Naive thymus-derived CD8-positive, alpha-beta T cell (primary cell): ENCODE measurements at places on chromosomes 5 and 9.

- no peaks in the 10 kb centered on the region for H3K36me3 ChIP-seq
- no peak for DNase-seq
- no peak overlapping the region for H3K27ac ChIP-seq
- H3K4me3 ChIP-seq = no peak overlapping the region
- H3K27me3 ChIP-seq = no peaks in the 10 kb centered on the region
Observed at GRCh38 chr5:153543959-153544470, 53.5 kb downstream of the GRIA1 start.

- no peaks in the 10 kb centered on the region for H3K36me3 ChIP-seq
- no peak overlapping the region for H3K4me3 ChIP-seq
- no peaks in the 10 kb centered on the region for H3K27me3 ChIP-seq
- H3K27ac ChIP-seq = no peak overlapping the region
- no peak for DNase-seq
- no peaks in the 10 kb centered on the region for H3K4me1 ChIP-seq
Observed at GRCh38 chr9:18006591-18006990, 427.7 kb downstream of the SH3GL2 start.

- H3K4me1 ChIP-seq = no peaks in the 10 kb centered on the region
- H3K27ac ChIP-seq = no peak overlapping the region
- H3K27me3 ChIP-seq = no peaks in the 10 kb centered on the region
Observed at GRCh38 chr5:105677291-105677690, 1993.4 kb downstream of the EFNA5 start.

- no peaks in the 10 kb centered on the region for H3K27me3 ChIP-seq
- peaks cover 19% of the 10 kb centered on the region for H3K36me3 ChIP-seq
- peaks cover 71% of the 10 kb centered on the region for H3K4me1 ChIP-seq
- no peak for DNase-seq
- H3K4me3 ChIP-seq = no peak overlapping the region
Observed at GRCh38 chr5:157292599-157292998, 26.7 kb downstream of the CYFIP2 start.

- peaks cover 5% of the 10 kb centered on the region for H3K36me3 ChIP-seq
- H3K4me3 ChIP-seq = no peak overlapping the region
- H3K27ac ChIP-seq = no peak overlapping the region
- H3K4me1 ChIP-seq = peaks cover 9% of the 10 kb centered on the region
- H3K27me3 ChIP-seq = peaks cover 46% of the 10 kb centered on the region
Observed at GRCh38 chr5:73394610-73395009, 54.0 kb downstream of the FOXD1 start.
